ENCODE measurements at places on chromosomes 1 and 21. TPM values are rescaled to one million over a fixed set of nuclear protein-coding genes. Genes with fewer than 3 reads are reported as not detected.

The C1QC gene
- 1.3 TPM for total RNA-seq

The TDRD5 gene
- not detected for total RNA-seq

The KRTAP19-3 gene
- not detected for total RNA-seq

DNA sequence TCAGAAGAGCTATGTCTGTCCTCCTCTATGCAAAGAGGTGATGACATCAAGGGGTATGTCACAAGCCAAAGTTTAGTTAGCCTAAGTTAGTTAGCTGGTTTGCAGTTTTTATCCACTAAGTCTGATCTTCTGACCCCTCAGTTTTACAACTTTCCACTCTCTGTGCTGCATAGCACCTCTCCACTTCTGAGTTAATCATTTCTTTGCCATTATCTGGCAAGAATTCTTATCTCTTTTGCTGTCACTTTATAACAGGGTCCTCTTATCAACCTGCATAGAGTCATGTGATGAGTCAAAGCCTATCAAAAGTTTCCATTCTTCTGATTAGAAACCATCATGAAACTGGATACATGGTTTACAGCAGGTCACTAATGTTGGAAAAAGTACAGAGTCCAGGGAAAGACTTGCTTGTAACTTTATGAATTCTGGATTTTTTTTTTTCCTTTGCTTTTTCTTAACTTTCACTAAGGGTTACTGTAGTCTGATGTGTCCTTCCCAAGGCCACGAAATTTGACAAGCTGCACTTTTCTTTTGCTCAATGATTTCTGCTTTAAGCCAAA, at the start of gene NR5A2:
TSS of gene NR5A2 (plus strand) at position 447 of the 560 bp plus-strand sequence. CDS start 138 bp downstream, outside the sequence.
- no peak for DNase-seq
